ENCODE measurements at places on chromosomes 3 and 15.

GRCh38 chr15:35740761-35741160, 194.8 kb upstream of the DPH6 start:
- no peak for DNase-seq

DNA sequence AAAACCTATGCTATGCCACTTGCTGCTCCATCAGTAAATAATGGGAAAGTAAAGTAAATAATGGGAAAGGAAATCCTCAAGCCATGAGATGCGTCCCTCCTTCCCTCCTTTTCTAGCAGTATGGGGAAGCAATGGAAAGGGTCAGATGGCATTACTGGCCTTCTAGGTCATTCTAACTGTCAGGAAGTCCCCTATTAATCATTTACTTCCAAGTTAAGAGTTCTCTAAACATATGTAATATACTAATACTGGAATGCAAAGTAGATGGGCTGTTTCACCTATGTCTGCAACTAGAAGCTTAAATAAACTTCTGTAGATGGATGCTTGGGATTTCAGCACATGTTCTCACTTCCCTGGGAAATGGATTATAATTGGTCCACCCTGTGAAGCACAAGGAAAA, 55.9 kb downstream of the MDFIC2 start:
- no peak for DNase-seq

GRCh38 chr3:45832699-45833098, 9.2 kb downstream of the LZTFL1 start:
- DNase-seq: no peak

DNA sequence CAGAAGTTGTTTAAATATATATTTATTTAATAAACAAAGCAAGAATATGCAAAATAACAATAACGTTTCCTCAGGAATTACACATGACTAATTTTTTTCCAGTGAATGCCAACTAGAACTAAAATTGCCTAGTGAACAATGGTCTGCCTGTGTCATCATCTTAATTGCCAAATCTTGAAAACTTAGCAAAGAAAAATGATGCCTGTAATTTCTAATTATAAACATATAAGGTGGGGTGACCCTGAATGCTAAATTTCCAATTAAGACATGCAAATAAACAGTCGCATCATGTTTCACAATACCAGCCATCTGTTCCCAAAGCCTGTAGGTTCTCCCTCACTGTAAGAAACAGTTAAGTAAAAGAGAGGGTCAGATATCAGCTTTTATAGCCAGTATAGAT, 67.6 kb upstream of the PLCL2 start:
- no peak for DNase-seq

GRCh38 chr3:49198161-49198560, 26.8 kb downstream of the KLHDC8B start:
- DNase-seq: no peak

DNA sequence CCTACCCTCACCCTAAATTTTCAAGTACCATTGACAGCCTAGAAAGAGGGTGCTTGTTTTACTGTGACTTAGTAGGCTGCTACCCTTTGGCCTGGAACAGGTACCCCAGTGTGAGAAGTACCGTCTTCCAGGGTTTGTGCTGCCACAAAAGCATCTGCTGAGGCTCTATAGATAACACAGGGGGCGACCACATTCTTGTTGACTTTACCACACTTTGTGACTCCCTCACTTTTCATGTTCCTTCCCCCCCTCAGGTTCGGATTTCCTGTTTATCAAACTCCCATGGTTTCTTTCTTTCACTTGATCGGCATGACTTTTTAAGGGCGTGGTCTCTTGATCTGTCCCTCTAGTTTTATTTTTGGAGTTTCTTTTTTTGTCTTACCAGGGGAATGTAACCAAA, 23.5 kb downstream of the EXOG start:
- DNase-seq: no peak

- DNase-seq: no peak
These were observed 135.3 kb downstream of the MEX3B start for GRCh38 chr15:81910355-81911021.

DNA sequence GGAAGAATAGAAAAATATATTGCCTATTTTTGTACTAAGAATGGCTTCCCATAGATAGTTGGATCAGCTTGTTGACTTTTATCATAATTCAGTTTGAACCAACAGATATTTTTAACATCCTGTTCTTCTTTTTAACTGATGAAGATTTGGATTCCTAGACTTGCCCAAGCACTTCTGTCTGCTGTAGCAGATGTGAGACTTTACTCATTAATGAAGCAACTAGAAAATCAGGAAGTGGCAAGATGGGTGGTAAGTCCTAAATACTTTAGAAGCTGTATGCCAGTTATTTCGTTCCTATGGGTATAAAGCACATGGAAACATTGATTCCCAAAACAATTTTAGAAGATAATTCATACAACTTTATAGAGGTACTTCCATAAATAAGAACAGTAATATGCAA, 8.4 kb downstream of the PIGB start:
- DNase-seq: peak; percentile 40

- DNase-seq: no peak
These were observed 25.5 kb downstream of the RTP1 start for GRCh38 chr3:187222801-187223200.

GRCh38 chr3:23785882-23786281, 19.9 kb upstream of the UBE2E1 start:
- no peak for DNase-seq

- peak; percentile 12 for DNase-seq
These were observed 1.0 kb upstream of the CXCR6 start for GRCh38 chr3:45942051-45942825.

DNA sequence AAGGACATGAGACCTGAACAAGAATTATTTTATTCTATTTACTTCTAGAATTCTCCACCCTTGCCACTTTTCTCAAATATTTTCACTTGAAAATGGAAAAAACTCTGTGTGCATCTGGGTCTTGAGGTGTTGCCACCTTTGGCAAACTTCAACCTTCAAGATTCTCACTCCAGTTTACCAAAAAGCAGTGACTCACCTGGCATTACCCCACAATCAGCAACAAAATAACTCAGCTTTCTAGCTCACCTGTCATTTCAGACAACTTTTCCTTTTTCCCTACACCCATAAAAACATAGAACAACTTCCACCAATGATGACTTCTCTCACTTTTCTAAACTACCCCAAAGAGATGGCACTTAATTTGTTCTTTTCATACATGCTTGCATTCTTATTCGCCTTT, 115.8 kb downstream of the DUT start:
- no peak for DNase-seq

- DNase-seq: peak; percentile 97
These were observed 185.1 kb upstream of the TGFBR2 start for GRCh38 chr3:30421266-30421665.

DNA sequence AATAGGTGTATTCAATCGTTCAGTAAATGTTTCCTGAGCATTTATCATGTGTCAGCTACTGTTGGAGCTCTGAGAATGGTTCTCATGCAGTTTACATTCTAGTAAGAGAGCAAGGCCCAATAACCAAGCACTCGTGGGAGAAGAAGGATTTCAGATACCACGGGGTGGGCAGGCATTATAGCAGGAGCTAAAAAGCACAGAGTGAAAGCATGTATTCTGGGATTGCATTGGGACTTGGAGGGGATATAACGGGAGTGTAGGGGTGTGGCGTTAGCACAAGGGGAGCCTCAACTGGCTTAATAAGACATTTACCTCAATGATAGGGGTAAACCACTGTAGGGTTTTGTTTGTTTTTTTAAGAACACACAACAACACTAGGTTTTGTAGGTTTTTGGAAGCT, 1.6 kb upstream of the SIAH2 start:
- no peak for DNase-seq

DNA sequence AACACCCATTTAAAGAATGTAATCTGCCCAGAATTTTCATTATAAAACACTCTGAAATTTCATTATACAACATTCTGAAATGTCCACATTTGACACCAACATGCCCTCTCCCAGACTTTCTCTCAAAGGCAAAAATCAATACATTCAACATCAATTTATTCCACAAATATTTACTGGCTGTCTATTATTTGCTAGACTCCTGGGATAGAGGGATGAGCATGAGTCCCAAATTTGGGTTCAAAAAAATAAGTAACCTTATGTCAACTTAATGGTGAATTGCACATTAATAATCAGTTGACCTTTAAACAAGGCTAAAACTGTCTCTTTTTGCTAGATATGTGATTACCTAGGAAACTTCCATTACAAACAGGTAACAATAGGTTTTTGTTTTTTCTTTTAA, 109.0 kb downstream of the SERPINI1 start:
- DNase-seq: no peak

DNA sequence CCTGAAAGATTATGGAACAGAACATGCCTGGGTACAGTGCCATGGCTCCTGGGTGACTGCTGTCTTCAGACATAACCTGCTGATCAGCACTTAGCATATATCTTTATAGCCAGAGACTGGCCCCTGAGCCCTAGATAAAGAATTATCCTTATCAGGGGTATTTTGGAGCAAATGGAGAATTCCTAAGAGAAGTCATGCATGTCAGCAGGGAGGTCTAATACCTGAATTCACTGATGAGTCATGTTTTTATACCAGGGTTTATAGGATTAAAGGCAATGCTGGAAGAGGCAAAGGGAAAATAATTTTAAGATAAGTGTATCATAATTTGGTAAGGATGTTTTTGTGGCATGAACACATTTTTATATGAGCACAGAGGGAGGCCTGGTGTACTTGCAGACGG, 159.8 kb downstream of the ADAMTSL3 start:
- no peak for DNase-seq

DNA sequence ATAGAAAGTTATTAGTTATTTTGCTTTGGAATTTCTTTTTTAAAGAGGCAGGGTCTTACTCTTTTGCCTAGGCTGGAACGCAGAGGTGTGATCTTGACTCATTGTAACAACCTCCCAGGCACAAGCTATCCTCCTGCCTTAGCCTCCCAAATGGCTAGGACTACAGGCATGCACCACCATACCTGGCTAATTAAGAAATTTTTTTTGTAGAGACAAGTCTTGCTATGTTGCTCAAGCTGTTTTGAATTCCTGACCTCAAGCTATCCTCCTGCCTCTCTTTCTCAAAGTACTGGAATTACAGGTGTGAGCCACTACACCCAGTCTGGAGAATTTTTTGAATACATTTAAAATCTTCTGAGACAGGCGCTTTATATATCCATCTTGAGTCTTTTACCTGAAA, 49.5 kb downstream of the IQGAP1 start:
- no peak for DNase-seq

- no peak for DNase-seq
These were observed 102.3 kb upstream of the GOLGA6L6 start for GRCh38 chr15:20643829-20644425.

GRCh38 chr3:176755552-176755951, 441.7 kb downstream of the TBL1XR1 start:
- no peak for DNase-seq

GRCh38 chr3:161508852-161509477, 12.4 kb downstream of the OTOL1 start:
- DNase-seq: peak; percentile 13

- DNase-seq: no peak
These were observed 37.9 kb downstream of the UQCC5 start for GRCh38 chr3:52574056-52574965.

GRCh38 chr3:169998668-169999131, 32.1 kb downstream of the SEC62 start:
- no peak for DNase-seq

DNA sequence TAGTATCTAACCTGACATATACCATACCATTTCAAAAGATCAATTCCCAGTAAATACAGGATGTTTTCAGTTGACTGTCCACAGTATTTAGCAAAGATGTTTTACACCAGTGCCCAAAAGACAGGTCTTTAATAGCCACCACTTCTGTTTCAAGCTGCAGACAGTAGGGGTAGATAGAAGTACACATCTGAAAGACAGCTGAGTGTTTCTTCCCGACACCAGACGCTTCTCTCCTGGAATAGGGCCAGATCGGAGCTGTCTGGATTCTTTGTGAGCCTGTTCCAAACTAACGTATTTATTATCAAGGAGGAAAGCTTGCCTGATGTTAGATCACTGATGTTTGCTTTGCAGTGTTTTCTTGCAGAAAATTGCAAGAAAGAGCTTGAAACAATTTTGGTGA, 136.1 kb upstream of the RBMS3 start:
- DNase-seq: no peak

DNA sequence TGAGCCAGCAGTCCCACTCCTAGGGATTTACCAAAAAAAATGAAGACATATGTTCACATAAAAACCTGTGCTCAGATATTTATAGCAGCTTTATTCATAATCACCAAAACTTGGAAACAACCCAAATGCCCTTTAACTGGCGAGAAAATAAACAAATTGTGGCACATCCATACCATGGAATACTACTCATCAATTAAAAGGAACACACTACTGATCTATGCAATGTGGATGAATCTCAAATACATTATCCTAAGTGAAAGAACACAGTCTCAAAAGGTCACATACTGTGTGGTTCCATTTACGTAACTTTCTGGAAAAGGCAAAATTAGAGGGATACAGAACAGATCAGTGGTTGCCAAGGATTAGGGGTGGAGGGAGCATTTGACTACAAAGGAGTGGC, 394.5 kb downstream of the SHQ1 start:
- no peak for DNase-seq

DNA sequence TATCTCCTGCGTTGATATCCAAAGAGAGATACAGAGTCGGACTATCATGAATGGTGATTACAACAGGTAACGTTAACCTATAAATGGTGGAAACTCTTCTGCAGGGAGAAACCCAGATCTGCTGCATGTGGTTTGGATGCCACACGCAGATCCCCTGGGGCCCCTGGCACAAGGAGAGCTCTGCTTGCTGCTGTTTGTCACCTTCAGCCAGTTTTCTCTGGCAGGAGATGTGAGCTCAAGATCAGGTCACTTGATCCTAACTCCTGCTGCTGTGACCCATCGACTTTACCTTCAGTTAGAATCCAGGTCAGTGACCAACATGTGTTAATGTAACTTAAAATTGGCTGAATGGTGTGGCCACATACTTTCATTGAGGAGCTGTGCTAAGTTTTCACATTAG, 23.8 kb upstream of the GPR171 start:
- no peak for DNase-seq

DNA sequence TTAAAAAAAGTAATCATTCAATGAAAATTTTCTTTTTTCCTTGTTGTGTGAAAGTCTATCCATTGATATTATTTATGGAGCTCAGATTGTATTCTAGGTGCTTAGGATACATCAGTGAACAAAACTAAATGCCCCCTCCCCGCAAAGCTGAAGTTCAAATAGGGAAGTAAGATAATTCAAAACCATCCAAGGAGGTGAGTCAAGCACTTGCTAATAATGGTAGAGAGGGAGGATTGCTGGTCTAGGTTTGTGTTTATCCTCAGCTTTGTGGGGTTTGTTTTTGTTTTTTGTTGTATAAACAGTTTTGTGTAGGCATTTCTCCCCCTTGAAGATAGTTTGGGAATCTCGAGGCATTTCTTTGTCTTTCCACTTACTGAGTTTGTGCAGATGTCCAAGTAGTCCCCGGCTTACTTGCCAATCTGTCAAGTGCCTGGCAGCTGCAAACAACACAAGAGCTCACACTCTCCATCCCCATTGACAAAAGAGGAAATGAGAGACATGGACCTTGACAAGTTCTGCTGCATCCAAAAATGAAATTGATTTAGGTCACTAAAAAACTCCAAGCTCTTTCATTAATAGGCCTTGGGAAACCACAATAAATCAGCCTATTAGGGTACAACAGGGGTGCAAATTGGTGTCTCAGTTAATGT, 575.8 kb upstream of the TBL1XR1 start:
- DNase-seq: peak; percentile 26

- DNase-seq: no peak
These were observed 469.1 kb downstream of the SOX2 start for GRCh38 chr3:182180654-182181385.

- DNase-seq: peak; percentile 95
These were observed 12.2 kb downstream of the NCEH1 start for GRCh38 chr3:172698631-172699030.

- DNase-seq: peak; percentile 92
These were observed 17.3 kb downstream of the ZDHHC19 start for GRCh38 chr3:196193736-196194541.

- DNase-seq: no peak
These were observed 13.8 kb downstream of the VPS18 start for GRCh38 chr15:40908095-40908494.
